ENCODE measurements at places on chromosomes 1 and 21. TPM values are rescaled to one million over a fixed set of nuclear protein-coding genes. Genes with fewer than 3 reads are reported as not detected.

Gene LRRIQ3
- total RNA-seq, result 2.0 TPM

Gene BTBD19
- total RNA-seq, result 1.8 TPM

Gene PLD5
- 0.16 TPM for total RNA-seq

Gene TMOD4
- total RNA-seq, result not detected

Gene PPIAL4G
- not detected for total RNA-seq

Gene ZNF593OS
- total RNA-seq, result not detected

Gene PLA2G4A
- 7.9 TPM for total RNA-seq

Gene PLA2G5
- 4.4 TPM for total RNA-seq
